ENCODE measurements at places on chromosomes 3 and 15.

DNA sequence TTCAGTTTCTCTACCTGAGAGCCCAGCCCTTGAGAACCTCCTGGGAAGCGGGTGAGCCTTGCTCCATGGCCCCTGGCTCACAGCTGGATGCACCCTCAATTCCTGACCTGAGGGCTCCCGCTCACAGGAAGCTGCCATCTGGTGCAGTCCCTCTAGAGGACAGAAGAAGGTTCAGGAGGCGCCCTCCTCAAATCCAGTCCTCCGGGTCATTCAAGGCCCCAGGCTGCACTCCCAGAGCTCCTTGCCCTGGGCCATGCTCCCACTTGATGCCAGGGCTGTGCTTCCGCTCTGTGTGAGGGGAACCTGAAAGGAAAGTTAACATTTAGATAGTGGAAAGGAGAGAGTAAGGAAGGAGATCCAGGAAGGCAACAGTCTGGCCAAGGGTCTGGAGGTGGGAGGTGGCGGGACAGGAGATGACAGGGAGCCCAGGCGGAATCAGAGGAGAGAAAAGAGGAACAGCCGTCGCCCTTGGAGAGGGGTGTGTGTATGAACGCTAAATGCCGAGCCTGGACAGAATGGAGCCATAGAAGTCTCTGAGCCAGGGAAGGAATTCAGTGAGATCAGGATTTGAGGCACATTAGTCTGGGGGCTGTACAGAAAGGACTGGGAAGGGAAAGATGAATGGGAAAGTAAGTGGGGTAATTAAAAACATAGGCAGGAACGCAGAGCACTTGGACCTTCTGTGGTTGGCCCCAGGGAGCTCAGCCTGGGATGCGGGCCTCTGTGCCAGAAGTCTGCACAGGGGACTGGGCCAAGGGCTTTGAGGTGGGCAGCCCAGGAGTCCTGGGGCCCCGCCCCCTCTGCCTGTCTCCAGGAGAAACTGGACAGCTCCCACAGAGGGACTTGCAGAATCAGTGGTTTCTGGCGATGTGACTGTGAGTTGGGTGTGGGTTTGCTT lies 26.1 kb downstream of the TBC1D21 start:
- DNase-seq: no peak

- DNase-seq: no peak
These were observed 836.2 kb downstream of the AGBL1 start for GRCh38 chr15:86915811-86916331.

- DNase-seq: no peak
These were observed 218.4 kb upstream of the TLE3 start for GRCh38 chr15:70316059-70316600.

DNA sequence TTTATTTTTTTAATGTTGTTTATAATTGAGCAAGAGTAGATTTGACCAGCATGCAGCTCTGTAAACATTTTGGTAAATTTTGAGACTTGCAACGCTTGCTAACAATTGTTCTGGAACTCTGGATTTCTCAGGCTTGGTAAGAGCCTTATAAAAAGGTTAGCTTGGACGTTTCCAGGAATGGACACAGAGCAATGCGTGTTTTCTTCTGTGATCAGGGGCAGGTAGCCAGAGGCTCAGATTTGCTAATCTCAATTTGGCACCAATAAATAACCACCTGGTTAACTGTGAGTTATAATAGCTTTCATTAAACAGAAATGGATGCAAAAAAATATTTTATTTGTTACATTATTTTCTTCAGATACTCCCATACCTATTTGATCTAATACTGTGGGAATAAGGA lies 39.8 kb downstream of the CADM2 start:
- no peak for DNase-seq
